Activated CD8-positive, alpha-beta memory T cell treated with anti-CD3 and anti-CD28 coated beads for 1 hour (primary cell): ENCODE measurements at places on chromosomes 6 and 20.

DNA sequence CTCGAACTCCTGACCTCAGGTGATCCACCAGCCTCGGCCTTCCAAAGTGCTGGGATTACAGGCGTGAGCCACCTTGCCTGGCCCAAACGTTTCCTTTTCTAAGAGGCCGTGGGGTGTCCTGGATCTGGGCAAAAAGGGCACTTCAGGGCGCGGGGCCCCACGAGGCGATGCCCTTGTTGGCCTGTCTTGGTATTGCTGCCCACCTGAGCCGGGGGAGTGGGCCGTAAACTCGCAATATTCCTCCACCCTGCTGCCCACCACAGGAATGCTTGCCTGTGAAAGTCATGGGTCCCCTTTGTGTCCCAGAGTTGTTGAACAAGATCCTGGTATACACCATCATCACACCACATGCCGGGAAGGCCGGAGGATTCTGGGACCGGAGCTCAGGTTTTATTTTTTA, 49.0 kb downstream of the SSR1 start:
- DNase-seq: no peak

GRCh38 chr6:48401016-48401415, 290.0 kb upstream of the PTCHD4 start:
- DNase-seq: no peak

DNA sequence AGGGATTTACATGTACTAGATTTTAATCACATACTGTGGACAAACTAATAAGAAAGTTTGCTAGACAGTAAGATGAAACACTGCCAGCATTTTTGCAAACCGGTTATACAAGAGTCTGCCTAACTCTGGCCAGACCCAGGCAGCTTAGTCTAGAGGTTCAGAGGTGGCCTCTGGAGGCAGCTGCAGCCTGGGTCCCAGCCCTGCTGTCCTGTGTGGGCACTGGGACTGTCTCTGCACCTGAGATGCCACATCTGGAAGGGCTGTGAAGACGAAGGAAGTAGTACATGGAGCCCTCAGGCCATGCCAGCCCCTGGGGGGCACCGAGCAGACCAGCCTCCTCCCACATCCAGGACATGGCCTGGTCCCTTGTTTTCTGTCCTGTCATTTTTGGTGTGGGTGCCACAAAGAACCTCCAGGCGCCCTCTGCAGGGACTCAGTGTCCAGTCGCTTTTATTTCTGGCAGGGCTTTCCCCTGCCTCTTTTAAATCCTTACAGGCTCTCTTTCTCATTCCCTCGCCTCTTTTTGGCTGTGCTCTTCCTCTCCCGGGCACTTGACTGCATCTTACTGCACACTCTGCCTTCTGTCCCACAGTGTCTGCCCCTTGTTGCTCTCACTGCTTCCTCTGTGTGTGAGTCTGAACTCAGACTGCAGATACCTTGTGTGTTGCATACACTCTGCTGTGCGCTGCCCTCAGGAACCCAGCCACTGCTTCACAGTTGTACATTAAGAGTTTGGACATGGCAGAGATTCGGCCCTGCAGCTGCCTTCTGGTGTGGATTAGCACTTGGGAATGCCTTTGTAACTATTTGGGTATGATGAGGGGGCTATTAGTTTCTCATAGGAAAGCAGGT, 216.7 kb downstream of the ZDHHC14 start:
- DNase-seq: peak; percentile 8

DNA sequence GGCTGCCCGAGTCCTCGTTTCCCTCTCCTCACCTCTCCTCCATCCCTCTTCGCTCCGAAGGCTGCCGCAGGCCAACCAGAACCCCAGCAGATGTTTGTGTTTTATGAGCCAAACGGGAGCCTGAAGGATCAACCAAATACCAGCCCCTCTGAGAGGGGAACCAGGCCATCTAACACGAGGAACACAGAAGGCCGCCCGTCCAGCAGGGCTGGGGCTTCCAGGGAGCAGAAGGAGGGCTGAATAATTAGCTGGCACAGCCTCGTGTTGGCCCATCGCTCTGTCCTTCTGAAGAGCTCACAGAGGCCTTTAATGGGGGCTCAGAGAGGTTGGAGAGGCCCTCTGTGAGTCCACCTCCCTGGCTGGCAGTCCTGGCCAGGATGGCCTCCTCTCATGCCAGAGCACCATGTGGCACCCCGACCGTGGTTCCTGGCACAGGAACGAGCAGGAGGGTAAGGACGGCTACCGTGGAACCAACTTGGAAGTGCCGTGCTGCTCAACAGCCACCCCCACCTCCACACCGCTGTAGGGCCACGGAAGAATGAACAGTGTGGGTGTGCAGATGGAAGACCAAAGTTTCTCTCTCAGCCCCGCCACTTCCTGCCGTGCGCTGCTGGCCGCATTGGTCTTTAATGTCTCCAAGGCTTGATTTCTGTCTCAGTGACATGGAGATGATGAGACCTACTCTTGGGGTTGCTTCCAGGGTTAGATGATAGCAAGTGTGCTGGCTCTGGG, 155.2 kb downstream of the SCML4 start:
- no peak for DNase-seq

DNA sequence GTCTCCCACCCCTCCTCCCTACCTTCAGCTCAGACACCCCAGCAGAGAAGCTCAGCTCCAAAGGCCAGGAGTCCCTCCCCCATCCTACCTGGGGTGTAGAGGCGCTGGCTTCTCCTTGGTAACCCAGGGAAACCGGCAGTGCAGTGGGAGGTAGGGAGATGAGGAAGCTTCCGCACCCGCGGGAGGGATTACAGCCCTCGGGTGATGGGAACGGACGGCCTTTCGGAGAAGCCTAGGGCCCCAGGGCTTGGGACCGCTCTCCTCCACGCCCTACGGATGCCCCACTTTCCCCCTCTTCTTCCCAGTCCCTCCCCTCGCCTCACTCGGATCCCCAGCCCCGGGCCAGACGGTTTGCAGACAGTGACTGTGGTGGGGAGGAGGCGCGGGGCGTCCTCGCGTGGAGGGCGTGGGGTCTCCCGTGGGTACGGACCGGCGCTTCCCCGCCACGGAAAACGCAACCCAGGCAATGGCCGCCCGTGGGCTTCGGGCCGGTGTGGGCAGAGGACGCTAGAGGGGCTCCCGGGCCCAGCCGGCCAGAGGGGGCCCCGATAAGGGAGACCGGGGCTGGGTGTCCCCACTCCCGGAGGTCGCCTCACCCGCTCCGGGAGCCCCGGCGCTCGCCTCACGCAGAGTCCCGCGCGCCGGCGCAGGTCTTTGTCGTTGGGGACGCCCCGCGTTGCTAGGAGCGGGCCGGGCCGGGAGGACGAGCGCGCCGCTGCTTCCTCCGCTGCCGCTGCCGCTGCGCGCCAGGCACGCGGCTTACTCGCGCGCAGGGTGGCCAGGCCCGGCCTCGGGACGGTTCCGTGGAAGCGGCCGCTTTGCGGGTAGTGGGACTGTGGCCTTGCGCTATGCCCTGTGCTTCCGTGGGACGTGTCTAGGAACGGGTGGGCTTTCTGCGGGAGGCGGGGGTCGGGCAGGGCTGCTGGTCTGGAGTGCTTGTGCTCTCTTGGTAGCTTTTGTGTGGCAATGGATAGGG, 15.8 kb downstream of the AARS2 start:
- peak; percentile 33 for DNase-seq

GRCh38 chr6:10166031-10166430, 248.8 kb downstream of the TFAP2A start:
- no peak for DNase-seq

DNA sequence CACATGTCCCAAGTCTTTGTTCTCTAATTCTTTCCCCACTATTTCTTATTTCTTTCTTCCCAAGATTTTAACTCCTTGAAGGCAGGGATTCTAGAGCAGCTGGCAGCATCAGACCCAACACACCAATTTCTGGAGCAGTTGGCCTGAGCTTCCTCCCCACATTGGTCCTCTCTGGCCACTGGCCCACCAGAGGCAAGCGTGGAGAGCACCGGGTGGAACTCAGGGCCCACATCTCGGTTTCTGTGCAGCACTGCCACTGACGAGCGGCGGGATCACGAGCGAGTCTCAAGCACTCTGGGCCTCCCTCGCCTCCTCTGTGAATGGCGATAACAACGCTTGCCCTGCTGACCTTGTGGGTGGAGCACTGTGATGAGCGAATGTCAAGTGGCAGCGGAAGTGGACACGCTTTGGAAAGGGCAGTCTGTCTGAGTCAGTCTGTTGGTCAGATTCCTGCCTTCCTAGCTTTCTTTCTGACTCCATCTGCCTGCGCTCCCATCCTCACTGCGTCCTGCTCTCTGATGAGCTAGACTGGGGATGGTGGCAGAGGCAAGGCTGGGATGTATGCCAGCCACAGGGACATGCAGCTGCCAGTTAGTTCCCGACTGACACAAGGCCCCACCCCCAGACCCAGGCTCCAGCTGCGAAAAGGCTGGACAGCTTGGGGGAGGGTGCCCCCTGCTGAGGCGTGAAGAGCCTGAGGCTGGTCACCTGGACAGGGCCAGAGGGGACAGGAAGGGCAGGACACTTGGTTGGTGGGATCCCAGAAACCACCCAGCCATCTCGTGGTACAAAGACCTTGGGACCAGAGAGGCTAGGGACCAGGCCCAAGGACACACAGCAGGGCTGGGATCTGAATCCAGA, 4.5 kb upstream of the SPDEF start:
- DNase-seq: no peak

DNA sequence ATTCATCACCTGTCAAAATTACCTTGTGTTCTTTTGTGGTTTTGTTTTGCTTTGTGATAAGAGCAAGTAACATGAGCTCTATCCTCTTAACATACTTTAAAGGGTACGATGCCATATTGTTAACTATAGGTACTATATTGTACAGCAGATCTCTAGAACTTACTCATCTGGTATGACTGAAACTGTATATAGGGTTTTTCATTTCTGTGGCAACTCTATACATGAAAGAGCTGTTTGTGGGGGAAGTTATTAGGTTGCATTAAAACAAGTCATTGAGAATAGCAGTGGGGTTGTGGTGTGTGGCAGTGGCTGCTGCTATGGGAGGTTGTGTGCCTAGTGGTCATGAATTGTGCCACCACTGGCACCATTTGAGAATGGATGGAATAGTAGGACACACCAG, 268.4 kb downstream of the KCNQ5 start:
- no peak for DNase-seq

- no peak for DNase-seq
Measured at GRCh38 chr6:137571854-137572253, 77.7 kb upstream of the OLIG3 start.

DNA sequence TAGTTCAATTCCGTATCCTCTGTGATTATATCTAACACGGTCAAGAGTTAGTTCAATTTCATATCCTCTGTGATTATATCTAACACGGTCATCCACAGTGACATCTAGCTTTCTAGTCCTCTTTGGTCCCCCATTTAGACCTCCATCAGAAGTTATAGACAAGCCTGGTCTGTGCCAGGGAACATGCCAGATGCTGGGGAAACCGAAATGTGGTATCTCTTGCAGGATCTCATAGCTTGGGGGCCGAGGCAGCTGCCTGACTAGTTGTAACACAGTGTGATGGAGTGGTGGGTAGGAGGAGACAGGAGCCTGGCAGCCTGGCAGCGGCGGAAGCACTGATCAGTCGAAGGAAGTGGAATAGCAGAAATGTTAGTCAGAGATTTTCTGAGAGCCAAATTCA, 13.8 kb upstream of the SMOC2 start:
- DNase-seq: no peak

DNA sequence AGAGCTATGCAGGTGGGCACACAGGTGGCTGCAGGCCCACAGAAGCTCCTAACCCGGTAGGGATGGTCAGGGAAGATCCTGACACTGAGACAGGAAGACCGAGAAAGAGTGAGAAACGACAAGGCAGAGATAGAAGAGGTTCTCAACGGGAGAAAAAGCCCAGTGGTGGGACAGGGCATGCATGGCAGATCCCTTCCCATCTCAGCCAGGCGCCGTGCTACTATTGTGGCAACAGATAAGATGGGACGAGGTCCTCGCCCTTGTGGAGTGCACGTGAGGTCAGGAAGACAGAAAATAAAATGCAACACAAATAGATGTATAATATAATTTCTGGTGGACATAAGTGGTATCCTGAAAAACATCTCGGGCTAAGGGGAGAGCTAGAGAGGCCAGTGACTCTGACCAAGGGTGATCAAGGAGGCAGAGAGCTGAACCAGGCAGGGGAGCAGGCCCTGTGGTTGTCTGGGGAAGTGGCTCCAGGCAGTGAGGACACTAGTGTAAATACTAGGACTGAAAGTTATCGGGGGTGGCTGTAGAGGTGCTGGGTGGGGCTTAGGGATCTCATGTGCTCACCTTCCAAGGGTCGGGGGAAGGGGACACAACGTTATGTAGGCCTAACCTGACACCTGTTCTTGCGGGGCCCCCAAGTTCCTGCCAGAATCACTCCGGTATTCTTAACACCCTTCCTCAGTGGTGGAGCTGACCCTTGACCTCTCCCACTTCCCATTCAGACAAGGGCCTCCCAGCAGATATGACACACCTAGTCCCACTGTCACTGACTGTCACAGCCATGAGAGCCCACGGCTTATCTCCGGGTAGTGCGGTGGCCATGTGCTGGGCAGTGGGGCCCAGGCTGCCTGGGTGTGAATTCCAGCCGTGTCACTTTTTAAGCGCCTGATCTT, 1.0 kb downstream of the SRXN1 start:
- DNase-seq: no peak

DNA sequence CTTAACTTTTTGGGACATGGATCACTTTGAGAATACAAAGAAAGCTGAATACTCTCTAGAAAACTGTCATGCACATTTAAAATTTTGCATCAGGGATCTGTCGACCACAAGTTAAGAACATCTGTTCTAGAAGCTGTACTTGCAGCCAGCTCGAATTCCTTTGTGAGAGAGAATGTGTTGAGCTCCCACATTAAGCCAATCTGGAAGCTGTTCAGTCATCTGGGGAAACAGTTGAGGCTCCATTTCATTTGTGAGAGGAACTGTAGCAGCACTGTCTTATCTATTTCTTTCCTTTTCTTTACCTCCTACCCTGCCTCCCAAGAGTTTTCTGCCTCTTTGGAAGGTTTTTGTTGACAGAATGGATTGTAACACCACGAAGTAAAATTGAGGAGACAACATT, 50.8 kb downstream of the KAT14 start:
- DNase-seq: no peak

DNA sequence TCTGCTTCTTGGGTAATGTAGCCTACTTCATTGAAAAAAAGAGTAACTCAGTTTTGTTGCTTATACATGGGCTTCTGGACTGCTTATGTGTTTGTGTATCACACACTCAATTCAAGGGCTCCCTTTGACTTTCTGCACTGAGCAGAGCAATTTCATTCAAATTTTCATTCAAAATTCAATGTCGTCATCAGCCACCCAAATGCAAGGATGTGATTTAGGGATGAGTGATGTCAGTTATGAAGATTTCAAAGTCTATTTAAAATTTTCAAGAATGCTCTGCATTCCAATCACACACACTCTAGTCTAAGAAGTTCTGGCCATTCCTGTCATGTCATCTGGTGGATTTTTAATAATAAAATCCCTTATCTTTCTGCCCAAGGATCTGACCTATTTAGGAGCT, 344.5 kb upstream of the ZFP64 start:
- DNase-seq: no peak

DNA sequence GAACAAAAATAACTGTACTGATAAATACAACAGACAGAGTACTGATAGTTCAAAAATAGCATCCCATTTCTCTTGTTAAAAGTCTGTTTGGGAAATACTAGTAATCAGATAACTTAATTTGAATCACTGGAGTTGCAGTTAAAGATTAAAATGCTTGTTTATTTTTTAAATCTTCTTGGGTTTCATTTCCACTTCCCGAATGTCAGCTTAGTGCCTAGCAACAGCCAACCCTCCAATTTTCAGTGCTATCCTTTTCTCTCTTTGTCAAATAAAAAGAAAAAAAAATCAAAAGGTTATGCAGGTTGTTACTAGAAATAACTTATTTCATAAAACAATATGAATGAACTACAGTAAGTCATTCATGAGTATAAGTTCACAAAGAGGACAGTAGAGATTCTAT, 257.7 kb upstream of the STXBP5 start:
- no peak for DNase-seq

- DNase-seq: no peak
Measured at GRCh38 chr20:33370291-33370690, 31.0 kb downstream of the CDK5RAP1 start.
